Brain (organoid and tissue), 16 donors: ENCODE measurements at places on chromosomes 1 and 21. TPM values are rescaled to one million over a fixed set of nuclear protein-coding genes. Genes with fewer than 3 reads are reported as not detected.

The C1orf94 gene
- polyA plus RNA-seq = 3.4 TPM

- DNase-seq = no peak
Observed at GRCh38 chr1:225608014-225608796, 44.7 kb downstream of the ENAH start.

The CLEC20A gene
- polyA plus RNA-seq = not detected

- DNase-seq = peak; percentile 8
Observed at GRCh38 chr1:87464022-87464490, 135.4 kb downstream of the LMO4 start.

The ZMYND12 gene
- 6.8 TPM for polyA plus RNA-seq

DNA sequence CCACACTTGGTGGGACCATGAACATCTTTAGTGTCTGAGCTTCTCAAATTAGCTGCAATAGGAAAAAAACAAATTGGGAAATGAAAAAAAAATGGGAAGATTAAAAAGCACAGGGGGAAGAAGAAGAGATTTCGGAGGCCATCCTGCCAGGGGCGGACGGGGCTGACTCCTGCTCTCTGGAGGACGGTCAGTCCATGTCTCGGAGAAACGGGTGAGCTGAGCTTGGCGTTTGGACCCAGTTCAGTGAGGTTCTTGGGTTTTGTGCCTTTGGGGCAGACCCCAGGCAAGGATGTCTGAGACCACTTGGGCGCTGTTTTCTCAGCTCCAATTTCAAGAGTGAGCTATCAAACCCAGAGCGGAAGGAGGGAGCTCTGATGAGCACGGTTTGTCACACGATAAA, 123.9 kb downstream of the PRDM2 start:
- DNase-seq = no peak

The CD244 gene
- polyA plus RNA-seq = 0.12 TPM

DNA sequence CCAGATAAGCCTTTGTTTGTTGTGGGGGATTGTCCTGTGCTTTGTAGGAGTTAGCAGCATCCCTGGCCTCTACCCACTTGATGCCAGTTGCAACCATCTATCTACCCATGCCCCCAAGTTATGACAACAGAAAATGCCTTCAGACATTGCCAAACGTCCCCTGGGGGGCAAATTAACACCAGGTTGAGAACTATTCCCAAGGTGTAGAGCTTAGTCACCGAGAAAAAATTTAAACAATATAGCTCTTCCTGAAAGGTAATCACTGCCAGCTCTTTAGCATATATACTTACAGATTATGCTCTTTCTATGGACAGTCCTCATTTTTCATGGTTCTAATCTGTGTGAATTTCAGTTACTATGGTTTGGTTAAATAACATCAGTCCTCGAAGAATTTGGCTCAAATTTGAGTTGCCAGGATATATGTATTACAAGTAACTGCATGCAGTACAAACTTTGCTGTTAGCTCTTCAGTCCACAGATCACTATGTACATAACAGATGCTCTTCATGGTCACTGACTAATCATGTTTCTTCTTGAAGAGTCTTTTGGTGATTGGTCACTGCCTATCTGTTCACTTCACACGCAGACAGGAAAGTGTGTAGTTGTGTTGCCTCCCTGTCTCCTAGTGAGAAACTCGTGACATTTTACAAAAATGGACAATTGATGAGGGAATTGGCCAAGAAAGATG, 25.2 kb downstream of the MAPKAPK2 start:
- no peak for DNase-seq

The CRP gene
- polyA plus RNA-seq = not detected
